ENCODE measurements at places on chromosomes 16 and 17.

DNA sequence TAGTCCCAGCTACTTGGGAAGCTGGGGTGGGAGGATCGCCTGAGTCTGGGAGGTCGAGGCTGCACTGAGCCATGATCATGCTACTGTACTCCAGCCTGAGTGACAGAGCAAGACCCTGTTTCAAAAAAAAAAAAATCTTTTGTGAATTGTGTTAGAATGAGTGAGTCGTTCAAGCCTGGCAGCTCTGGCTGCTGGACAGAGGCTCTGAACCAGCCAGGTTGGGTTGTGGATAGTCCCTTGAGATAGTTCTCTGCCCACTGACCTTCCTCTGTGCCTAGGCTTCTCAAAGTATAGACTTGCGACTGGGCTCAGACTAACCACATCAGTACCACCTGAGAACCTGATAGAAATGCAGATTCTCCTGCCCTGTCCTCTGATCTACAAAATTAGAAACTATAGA is 2.2 kb upstream of the KSR1 start:
- DNase-seq, result no peak

DNA sequence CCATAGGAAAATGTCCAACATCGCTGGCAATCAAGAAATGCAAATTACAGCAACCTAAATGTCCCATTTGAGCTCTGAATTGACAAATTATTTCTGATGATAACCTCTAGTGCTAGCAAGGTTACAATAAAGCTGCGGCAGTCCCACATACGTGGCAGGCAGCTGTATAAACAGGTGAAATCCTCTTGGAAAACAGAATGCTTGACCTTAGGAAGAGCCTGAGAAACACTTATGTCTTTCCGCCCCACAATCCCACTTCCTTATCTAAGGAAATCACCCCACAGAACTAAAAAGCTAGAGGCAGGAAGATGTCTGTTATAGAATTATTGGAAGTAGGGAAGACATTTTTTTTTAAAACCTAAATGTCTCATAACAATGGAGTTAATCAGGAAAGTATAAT is 154.3 kb downstream of the KATNIP start:
- DNase-seq, result no peak

GRCh38 chr17:70891306-70891705 is 722.0 kb downstream of the KCNJ2 start:
- DNase-seq, result no peak

DNA sequence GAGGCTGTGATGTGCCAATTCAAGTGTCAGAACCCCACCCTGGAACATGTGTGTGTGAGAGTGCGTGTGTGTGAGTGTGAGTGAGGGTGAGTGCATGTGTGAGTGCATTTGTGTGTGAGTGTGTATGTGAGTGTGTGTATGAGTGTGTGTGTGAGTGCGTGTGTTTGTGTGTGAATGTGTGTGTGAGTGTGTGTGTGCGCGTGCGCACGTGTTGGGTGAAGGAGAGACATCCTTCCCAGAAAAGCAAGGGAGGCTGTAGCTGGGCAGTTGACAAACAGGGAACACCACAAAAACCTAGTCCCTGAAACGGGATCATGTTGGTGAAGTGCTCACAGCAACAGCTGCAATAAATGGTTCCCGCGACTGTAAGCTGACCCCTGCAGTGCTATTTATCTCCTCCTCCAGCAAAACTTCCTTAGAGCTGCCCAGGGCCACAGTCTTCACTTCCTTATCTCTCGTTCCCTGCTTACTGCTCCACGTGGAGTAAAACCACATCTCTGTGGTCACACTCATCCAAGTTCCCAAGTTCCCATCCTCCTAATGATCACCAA is 40.1 kb upstream of the RPL38 start:
- no peak for DNase-seq

All from activated naive CD8-positive, alpha-beta T cell treated with anti-CD3 and anti-CD28 coated beads, Interleukin-2, amount 50 U/mL, for 16 hours (primary cell).